ENCODE measurements at places on chromosomes 3 and 15. TPM values are rescaled to one million over a fixed set of nuclear protein-coding genes. Genes with fewer than 3 reads are reported as not detected.

GHSR gene
- not detected for total RNA-seq

- H3K4me1 ChIP-seq: peaks cover 8% of the 10 kb centered on the region
- H3K27ac ChIP-seq: no peak overlapping the region
- H3K27me3 ChIP-seq: peaks cover 18% of the 10 kb centered on the region
- no peaks in the 10 kb centered on the region for H3K36me3 ChIP-seq
Measured at GRCh38 chr15:99052205-99052604, 44.6 kb upstream of the PGPEP1L start.

DNA sequence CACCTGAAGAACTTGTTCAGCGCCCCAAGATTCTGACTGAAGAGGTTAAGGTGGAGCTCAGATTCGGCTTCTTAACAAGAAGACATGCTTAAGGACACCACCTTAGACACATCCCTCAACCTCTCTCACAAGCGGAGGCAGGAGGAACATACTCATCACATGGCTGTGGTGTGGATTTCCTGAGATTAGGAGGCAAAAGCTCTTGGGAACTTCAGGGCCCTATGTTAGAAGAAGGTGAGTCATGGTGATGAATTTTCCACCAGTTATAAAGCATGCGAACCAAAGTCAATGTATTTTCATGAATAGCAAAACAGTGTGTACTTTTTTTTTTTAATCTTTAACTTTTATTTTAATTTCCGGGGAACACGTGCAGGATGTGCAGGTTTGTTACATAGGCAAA is 212.2 kb upstream of the SUCLG2 start:
- no peaks in the 10 kb centered on the region for H3K4me1 ChIP-seq
- H3K27ac ChIP-seq: no peak overlapping the region
- no peaks in the 10 kb centered on the region for H3K27me3 ChIP-seq
- H3K36me3 ChIP-seq: no peaks in the 10 kb centered on the region
- no peak for DNase-seq

MEIS2 gene
- not detected for total RNA-seq
